ENCODE measurements at places on chromosomes 4 and X.

DNA sequence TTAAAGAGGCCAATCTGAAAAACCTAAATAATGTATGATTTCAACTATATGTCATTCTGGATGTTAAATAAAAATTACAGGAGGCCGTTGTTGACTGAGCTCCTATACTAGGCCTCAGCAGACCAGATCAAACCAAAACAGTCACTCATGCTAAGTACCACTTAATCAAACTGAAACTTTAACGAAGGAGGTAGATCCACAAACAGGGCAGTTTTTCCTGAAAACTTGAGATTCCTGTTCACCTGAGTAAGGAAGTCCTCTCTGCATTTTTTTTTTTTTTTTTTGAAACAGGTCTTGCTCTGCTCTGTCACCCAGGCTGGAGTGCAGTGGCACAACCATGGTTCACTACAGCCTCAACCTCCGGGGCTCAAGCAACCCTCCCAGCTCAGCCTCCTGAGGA is 27.7 kb downstream of the MANBA start:
- no peak for DNase-seq

DNA sequence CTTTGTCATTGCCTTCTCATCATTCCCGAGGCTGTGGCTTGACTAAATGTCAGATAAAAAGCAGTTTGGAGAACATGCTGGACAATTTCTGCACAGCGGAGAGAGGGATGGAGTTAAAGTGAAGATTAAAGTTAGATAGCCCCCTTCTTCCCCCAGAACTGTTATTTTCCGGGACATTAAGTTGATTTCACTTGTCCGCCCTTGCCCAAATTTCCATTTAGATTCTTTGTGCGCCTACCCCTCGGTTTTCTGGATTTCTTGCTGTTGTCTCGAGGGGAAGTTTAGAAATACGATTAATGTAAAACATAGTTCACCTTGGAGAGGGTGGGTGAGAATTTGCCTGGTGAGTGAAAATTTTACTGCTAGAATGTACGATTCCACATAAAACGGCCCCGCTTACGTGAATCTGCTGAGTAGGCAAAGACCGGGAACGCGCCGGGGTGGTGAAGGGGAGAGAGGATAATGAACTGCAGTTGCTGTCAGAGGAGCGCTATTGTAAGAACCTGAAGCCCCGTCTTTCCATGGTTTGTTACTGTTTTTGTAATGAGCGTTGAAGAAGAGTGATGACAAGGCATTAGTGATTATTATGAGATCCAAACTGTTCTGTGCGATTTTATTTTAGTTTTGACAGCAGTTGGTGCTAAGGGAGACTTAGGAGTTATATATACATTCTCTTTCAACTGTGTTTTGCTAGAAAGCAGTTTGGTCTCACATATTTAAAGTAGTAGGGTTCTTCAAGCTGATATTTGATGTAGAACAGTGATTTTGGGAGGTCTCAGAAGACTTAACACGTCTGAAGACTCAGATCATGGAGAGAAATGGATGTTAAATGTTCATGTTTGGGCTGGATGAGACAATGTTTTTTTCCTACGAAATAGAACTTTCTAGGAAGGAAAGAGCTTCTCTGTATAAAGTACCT is 73.0 kb downstream of the AFF1 start:
- DNase-seq, result no peak

DNA sequence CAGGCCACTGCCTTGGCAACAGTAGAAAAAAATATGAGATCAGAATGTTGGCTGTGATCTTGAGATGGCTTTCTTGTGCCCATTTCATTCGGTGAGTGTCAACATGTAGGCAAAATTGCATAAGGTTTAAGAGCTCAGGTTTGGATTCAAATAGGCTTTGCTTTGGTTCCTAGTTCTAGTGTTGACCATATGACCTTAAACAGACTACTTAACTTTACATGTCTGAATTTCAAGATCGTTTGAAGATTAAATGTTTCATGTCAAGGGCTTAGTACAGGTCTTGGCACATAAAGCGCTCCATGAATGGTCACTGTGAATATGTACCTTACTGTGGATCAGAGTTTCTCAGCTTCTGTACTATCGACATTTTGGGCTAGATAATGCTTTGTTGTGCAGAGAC is 204.2 kb downstream of the MGST2 start:
- DNase-seq, result no peak

DNA sequence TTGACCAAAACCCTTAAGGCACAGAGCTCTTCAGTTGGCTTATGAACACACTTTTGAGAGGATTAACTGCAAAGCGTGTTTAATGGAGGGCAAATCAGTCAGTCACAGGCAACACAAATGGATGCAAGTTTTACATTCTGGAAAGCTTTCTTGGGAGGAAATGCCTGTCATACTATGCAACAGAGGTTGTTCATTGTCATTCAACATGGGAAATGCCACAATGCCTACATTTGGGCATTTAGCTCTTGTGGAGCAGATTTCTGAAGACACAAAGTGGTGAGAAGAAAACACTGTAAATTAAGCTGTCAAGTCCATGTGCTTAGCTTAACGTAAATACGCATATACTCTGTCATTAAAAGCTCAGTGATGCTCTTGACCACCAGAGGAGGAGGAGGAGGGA is 41.1 kb downstream of the CBLL2 start:
- DNase-seq, result no peak

DNA sequence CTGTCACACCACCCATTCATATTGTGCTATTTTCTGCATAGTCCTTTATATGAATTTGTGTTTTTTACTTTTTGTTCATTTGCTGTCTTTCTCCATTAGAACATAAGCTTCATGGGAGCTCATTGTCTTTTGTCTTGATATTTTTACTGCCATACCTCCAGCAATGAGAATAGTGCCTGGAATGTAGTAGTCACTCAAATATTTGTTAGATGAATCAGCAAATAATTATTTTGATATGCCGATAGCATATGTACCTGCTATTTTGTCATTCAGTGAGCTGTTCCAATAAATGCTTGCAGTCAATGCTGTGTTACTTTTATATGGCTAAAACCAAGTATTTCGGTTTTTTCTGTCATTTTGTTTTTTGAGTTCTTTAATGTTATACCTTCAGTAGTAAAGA is 43.5 kb upstream of the SLC25A31 start:
- DNase-seq, result no peak

- DNase-seq, result no peak
Observed at GRCh38 chr4:154416190-154416547, 75.4 kb downstream of the DCHS2 start.

DNA sequence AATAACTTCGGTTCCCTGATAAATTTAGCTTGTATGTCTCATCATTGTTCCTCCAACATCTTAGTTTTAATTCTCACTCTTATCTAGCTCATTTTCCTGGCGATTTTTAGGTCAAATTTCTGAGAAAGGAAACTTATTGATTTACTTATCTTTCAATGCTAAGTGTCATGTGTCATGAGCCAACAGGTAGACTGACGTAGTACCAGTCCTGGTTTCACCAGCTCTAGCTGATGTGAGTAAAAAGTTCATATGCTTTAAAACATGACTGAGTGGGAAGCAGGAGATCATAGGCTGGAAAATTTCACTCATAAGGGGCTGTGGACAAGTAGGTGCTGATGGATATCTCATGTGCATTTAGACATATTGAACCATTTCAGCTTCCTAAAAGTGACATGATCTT is 441.7 kb upstream of the NR3C2 start:
- DNase-seq, result no peak

DNA sequence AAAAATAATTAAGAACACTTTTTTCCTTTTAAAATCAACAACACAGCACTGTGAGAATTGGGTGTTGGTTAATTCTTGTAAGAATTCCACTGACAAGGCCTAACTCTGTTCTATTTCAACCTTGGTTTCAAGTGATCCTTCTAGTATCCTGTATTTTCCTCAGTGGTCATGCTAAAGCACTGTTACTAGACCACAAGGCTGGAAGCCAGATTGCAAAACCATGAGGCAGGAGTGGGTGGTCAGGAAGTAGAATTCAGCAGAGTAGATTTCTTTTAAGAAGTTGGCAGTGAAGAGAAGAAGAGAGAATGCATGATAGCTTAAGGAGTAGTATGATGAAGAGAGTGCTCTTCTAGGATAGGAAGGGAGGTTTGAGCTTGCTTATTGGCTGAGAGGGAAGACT is 71.6 kb upstream of the LEF1 start:
- DNase-seq, result no peak

GRCh38 chr4:186910385-186910784 is 186.7 kb upstream of the FAT1 start:
- DNase-seq, result no peak

- DNase-seq, result no peak
Observed at GRCh38 chr4:151700566-151701316, 60.1 kb downstream of the GATB start.

DNA sequence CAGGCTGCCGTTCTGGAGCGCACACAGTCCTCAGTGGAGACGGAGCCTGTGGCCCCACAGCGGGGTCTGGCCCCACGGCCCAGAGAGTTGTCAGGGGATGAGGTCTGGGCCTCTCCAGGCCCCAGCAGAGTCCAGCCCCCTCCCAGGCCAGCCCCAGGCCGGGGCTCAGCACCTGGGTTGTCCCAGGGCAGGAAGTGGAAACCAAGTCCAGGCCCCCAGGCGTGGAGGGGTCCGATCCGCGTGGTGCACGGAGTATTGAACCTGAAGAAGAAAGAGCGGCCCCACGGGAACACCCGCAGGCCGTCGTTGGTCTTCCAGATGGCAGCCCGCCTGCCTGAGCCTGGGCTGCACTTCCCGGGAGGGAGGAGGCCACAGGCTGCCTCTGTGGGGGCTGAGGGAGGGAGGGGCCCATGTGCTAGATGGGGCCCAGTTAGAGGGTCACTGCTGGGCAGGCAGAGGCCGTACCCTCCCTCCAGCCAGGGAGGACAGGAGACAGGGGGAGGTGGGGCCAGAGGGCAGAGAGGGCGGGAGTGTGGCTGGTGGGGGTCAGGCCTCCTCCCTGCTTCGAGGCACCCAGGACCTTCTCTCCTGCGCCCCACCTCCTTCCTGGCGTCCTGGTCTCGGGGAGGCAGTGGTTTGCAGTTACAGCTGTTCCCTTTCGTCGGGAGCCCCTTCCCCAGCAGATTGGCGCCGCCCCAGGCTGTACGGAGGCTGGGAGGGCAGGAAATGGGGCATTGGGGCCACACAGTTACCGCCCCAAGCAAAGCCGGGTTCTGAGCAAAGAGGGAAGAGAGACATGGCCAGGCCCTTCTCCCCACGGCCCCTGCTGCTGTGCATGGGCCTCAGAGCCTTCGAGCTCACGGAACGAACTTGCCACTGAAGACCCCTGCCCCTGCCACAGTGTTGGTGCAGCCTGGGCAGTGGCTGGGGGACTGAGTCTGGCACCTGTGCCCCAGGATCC is 8.1 kb downstream of the HGFAC start:
- no peak for DNase-seq

- DNase-seq, result no peak
Observed at GRCh38 chrX:13195340-13195739, 124.5 kb downstream of the ATXN3L start.

- DNase-seq, result no peak
Observed at GRCh38 chrX:11967986-11968869, 170.0 kb upstream of the FRMPD4 start.

DNA sequence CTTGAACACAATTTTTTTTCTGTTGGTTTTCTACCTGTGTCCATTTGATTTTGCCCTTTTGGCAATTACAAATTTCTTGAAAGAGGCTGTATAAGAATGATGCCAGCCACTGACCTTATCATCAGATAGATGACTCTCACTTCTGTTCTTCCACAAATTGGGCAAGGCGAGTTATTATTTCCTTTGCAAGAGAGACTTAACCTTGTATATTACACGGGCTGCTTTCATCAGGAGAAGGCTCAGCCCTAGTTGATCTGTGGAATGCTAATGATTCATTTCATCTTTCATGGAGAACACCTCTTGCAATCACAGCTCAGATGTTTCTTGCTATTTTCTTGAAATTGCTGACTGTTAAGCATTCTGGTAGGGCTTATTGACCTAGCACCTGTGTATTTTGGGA is 1155.4 kb downstream of the STIM2 start:
- DNase-seq, result no peak

Data from stimulated activated CD4-positive, alpha-beta T cell treated with anti-CD3 and anti-CD28 coated beads, TNF-alpha, amount 100 ng/mL, for 48 hours (primary cell).